Lung microvascular endothelial cell (primary cell): ENCODE measurements at places on chromosomes 1 and 21. TPM values are rescaled to one million over a fixed set of nuclear protein-coding genes. Genes with fewer than 3 reads are reported as not detected.

DNA sequence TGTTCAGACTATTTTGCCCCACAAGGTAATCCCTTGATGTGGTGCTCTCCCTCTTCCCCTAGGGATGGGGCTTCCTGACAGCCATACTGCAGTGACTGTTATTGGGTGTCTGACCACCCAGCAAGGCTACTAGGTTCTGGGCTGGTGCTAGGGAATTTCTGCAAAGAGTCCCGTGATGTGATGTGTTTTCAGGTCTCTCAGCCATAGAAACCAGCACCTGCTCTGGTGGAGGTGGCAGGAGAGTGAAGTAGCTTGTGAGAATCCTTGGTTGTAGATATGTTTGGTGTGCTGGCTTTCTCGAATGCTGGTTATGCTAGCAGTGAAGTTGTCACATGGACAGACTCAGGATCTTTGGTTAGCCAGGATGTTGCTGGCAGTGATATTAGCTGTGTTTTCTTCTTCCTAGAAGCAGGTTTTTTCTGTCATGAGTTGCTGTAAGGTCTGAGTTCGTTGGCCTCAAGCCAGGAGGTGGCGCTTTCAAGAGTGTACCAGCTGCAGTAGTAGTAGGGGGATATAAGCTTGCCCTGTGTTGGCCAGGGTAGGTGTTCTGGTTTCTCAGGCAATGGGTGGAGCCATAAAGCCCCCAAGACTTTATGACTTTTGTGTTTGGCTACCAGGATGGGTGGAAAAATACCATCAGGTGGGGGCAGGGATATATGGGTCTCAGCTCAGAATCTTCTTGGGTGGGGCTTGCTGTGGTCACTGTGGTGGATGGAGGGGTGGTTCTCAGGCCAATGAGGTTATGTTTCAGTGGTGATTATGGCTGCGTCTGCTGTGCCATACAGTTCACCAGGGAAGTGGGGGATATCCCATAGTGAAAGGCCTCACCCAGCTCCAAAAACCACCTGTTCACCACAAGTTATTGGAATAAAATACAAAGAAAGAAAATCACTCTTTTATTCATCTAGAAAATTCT lies 1112.3 kb downstream of the KCNT2 start:
- DNase-seq, result no peak

- DNase-seq, result no peak
Observed at GRCh38 chr1:152774875-152775274, at the start of gene LCE1F. Gene LCE1F (plus strand): TSS chr1:152775140. CDS start chr1:152776372, 1,232 bp downstream.

- no peak for DNase-seq
Observed at GRCh38 chr1:168991667-168992475, 114.6 kb upstream of the ATP1B1 start.

DNA sequence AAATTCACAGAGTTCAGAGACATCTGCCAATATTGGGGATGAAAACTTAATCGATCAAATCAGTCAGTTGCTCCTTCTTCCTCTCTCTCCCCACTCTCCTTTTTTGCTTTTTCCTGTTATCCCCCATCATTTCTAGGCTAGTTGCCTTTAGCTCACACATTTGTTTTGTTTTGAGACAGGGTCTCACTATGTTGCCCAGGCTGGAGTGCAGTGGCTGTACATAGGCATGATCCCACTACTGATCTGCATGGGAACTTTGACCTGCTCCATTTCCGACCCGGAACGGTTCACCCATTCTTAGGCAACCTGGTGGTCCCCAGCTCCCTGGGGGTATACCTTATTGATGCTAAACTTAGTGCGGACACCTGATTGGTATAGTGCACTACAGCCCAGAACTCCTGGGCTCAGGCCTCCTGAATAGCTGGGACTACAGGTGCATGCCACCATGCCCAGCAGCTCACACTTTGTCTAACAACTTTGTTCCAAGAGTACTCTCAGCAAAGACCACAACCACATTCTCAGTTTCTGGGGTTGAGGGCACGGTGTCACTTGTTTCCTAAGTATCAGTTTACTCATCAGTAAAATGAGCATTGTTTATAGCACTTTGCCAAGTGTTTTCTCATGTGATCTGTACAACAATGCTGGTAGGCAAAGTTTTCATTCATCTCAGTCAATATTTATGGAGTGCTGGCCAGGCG lies 6.7 kb upstream of the ELOA start:
- no peak for DNase-seq

DNA sequence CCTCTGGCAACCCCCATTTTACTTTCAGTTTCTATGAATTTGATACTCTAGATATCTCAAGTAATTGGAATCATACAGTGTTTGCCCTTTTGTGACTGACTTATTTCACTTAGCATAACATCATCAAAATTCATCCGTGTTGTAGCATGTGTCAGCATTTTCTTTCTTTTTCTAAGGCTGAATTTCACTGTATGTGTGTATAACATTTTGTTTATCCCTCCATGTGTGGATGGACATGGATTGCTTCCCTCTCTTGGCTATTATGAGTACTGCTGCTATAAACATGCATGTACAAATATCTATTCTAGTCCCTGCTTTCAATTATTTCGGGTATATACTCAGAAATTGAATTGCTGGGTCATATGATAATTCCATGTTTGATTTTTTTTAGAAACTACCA lies 97.3 kb downstream of the MAP3K21 start:
- DNase-seq, result no peak

DNA sequence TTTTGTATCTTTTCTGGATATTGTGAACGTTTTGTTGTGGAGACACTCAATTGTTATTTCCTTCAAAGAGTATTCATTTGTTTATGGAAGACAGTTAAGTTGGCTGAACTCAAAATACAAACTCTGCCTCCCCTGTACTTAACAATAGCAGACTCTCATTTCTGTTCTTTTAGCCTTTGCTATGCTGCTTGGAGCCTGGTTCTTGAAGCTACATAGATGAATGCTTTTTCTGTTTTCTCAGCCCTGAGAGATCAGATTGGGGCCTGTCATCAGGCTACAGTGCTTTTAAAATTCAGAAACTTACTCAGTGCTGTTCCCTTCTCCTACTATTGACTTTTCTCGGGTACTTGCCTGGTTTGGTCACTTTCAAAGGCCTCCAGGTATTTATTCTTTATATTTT lies 215.7 kb upstream of the LYPLAL1 start:
- DNase-seq, result no peak

Gene B4GALT3
- 17.4 and 26.8 TPM in 2 replicates for total RNA-seq

Gene TRIM62
- total RNA-seq, result 1.2 and 2.4 TPM in 2 replicates
